Stimulated activated CD8-positive, alpha-beta memory T cell treated with anti-CD3 and anti-CD28 coated beads, Interleukin-4, amount 100 ng/mL, for 1 hour (primary cell): ENCODE measurements at places on chromosomes 12 and 14.

- DNase-seq: no peak
These were observed 176.2 kb downstream of the PHLDA1 start for GRCh38 chr12:75855360-75855759.

DNA sequence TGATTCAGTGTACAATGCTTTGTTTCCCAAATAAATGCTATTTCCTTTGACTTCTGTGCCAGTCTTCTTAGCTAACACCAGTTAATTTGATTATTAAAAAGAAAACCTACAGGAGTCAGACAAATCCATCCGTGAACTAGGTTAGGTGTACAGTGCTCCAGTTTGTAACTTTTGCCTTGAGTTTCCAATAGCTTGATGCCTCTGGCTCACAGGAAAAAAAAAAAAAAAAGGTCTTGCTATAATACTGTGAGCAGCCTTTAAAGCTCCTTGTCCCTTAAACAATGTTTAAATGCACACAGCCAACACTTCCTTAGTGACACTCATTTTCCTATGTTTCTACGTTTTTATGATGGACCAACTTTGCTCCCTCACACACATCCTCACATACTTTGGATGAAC is 71.8 kb upstream of the TMX1 start:
- no peak for DNase-seq

DNA sequence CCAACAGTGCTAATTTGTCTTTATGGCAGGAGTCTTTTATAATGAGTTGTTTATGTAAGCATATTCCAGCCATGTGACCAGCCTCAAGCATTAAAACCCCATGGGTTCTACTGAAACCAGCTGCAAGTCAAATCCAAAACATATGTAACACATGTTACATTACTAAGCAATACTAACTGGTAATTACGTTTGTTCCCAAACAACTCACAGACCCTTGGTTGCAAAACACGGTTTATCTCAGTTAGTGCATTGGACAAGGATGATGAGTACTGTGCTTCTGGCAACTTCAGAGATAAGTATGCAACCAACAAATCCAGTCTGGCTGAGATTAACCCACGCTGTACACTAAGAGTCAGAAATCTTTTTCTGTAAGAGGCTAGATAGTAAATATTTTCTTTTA is 110.1 kb upstream of the FAR2 start:
- DNase-seq: no peak

DNA sequence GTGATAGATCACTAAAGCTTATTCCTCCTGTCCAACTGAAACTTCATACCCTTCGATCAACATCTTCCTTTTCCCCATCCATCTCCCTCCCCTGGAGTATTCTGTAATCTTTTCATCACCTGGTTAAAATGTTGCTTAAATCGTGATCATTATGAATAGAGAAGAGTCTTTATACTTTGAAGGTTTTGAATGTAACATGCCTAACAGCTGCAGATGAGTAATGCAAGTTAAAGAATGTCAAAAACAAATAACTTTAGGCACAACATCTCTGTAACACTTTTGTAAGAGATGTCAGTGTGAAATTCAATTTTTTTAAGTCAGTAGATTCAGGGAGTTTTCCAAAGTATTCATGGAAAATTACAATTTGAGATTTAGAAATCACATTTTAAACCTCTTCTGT is 25.0 kb downstream of the RXYLT1 start:
- no peak for DNase-seq

DNA sequence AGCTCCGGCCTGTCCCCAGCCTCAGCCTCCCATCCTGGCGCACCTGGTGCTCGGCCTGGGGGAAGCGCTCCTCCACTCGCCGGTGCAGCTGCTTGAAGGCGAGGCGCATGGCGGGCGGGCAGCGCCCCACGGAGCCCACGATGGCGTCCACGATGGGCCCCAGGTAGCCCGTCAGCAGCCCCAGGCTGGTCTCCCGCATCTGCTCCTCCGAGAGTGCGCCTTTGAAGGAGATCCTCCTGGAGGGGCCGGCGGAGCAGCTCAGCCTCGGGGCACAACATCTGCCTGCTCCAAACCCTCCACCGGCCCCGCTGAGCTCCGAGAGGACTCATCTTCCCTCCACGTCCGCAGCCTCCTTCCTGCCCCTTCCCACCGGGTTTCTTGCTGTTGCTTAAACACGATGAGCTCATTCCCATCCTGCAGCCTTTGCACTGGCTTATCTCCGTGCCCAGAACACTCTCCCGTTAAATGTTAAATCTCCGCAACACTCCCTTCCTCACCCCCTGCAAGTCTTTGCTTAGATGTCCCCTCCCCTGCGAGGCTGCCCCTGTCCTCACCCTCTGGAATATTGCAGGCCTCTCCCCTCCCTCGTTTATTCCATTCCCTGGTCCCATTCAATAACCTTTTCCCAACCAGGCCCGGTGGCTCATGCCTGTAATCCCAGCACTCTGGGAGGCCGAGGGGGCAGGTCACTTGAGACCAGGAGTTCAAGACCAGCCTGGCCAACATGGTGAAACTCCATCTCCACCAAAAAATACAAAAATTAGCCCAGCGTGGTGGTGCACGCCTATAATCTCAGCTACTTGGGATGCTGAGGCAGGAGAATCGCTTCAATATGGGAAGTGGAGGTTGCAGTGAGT is 23.3 kb downstream of the RASAL1 start:
- DNase-seq: no peak

DNA sequence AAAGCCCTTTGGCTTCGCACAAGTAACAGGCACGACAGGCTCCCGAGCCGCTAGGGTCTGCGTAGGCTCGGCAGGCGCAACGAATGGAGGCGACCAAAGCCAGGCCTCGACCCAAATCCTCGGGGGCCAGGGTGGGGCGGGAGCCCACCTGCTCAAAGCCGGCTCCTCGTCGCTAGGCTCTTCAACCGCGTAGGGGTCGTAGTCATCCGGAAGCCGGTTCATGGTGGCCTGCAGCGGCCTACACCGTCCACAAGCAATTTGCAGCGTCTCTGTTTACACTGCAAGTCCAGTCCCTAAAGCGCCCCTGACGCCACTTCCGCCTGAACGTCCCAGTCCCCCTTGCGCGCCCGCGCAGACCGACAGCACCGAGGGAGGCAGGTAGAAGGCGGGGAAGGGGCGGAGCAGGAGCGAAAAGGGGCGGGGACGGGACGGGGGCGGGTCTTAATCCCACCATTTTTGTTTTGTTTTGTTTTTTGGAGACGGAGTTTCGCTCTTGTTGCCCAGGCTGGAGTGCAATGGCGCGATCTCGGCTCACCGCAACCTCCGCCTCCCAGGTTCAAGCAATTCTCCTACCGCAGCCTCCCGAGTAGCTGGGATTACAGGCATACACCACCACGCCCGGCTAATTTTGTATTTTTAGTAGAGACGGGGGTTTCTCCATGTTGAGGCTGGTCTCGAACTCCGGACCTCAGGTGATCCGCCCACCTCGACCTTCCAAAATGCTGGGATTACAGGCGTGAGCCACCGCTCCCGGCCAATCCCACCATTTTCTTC is at the start of gene EAPP:
Gene EAPP, minus strand, starts transcription at position 295 of the 774 bp plus-strand sequence. Its CDS starts 73 bp downstream, at position 222.
- DNase-seq: peak; percentile 83

DNA sequence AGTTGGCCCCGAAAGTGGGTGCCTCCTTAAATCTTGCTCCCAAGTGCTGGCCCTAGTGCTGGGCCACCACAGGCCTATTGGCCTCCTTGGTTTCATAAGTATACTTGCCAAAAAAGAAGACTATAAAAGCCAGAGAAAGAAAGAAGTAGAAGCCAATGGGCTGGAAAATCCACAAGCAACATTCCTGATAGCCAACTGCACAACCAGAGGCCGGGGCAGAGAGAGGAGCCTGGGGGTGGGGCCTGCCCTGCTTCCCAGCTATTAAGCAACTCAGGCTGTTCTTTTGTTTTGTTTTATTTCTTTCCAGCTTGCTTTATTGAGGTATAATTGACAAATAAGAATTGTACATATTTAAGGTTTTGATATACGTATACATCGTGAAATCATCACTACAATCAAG is 177.2 kb upstream of the NTF3 start:
- no peak for DNase-seq

GRCh38 chr12:122753319-122753650 is 661 bp downstream of the DENR start:
- no peak for DNase-seq

GRCh38 chr14:66696326-66696725 is 188.4 kb downstream of the GPHN start:
- DNase-seq: no peak

GRCh38 chr14:92507174-92507768 is 6.3 kb upstream of the RIN3 start:
- DNase-seq: no peak

DNA sequence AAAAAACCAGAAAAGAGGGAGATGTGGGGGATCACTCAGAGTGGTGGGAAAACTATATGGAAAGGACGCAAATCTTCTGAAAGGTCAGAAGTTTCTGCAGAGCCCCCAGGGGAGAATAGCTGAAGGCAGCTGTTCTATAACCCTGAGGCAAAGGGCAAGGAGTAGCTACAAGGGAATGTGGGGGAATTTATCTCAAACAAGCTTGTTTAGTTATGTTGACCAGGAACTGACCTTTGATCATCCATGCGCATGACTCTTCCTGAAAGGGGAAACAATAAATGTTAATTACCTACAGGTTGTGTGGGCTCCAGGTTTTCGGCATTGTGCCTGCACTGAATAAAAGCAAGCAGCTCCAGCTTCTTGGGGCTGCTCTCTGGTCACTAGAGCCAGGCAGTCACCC is 968.5 kb downstream of the AACS start:
- no peak for DNase-seq

- no peak for DNase-seq
These were observed 53.3 kb downstream of the WDR20 start for GRCh38 chr14:102192840-102193502.

DNA sequence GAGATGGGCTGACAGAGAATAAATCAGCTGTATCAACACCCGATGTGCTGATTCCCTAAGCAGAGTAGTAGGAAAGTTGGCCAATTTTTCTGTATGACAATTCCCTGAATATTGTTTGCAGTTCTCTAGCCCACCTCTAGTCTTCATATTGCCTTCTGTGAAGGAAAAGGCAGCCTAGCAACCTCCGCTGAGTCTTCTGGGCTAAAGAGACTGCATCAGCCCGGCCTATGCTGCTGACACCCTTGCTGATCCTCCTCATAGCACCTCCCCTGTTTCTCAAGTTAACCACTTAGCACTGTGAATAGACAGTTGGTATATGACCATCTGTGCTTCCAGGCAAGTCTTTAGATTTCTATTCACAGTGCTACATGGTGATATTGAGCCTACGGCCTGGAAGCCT is 161.1 kb upstream of the EGLN3 start:
- DNase-seq: no peak

GRCh38 chr14:62745496-62745895 is 299.8 kb downstream of the KCNH5 start:
- no peak for DNase-seq

DNA sequence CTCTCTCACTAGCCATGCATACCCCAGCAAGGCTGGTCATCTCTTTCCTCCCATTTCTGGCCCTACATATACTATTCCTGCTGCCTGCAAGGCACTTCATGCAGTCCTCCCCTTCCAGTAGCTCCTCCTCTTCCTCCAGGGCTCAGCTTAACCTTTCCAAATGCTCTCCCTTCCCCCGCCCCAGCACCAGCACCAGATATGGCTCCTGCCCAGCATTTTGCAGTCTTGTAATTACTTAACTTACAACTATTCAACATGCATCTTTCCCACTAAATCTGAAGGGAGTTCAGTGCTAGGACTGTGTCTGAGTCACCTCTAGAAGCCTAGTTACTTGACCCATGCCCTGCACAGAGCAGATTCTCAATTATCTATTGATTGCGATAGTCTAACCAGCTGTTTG is 1.8 kb upstream of the FBXO21 start:
- DNase-seq: no peak

DNA sequence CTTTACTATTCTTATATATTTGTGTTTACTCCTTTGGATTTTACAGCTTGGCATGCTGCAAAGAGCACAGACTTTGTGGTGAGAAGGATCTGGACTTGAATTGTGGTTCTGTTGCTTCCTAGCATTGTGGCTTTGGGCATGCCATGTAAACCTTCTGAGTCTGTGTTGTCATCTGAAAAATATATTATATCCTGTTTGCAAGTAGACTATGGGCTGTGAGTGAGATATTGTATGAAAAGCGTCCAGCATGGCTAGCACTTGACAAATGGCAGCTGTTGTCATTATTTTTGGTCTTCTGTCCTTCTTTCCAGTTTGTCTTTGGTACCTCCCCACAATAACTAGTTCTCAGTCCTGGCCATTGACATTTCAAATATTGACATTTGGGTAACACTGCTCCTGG is 61.8 kb upstream of the DACT1 start:
- no peak for DNase-seq
